ENCODE measurements at places on chromosomes 1 and 21. TPM values are rescaled to one million over a fixed set of nuclear protein-coding genes. Genes with fewer than 3 reads are reported as not detected.

DNA sequence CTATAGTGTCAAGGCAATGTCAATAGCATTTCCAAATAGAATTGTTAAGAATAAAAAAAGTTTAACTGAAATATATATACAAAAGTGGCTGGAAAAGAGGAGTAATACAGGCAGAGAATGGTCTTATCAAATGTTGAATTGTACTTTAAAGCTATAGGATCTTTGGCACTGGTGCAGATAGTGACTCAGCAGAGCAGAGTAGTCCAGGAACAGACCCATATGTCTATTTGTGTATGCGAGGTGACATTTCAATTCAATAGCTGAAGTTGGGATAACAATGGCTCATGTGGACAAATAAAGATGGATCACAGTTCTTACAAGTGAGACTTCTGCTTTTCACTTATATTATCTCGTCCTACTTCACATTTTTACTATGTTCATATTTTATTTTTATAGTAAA lies 543.0 kb upstream of the B3GALT2 start:
- no peak overlapping the region for H3K4me3 ChIP-seq
- no peaks in the 10 kb centered on the region for H3K4me1 ChIP-seq

DNA sequence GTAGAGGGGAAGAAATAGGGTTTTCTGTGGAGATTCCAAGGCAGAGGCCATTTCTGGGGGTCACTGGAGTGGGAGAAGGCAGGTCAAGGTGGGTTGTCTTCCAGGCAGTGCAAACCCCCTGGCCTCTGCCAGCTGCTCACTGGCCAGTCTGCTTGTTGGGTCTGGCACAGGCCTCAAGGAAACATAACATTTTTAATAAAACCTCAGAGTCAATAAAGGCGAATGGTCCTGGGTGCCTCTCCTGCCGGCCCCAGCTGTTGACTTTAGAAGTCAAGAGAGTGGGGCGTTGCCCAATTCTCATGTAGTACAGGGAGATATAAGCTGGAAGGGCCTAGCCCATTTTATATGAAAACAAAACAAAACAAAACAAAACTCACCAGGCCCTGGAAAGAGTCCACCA lies 36.6 kb downstream of the RUNX3 start:
- H3K27me3 ChIP-seq: peaks cover 8% of the 10 kb centered on the region
- no peaks in the 10 kb centered on the region for H3K4me1 ChIP-seq

DNA sequence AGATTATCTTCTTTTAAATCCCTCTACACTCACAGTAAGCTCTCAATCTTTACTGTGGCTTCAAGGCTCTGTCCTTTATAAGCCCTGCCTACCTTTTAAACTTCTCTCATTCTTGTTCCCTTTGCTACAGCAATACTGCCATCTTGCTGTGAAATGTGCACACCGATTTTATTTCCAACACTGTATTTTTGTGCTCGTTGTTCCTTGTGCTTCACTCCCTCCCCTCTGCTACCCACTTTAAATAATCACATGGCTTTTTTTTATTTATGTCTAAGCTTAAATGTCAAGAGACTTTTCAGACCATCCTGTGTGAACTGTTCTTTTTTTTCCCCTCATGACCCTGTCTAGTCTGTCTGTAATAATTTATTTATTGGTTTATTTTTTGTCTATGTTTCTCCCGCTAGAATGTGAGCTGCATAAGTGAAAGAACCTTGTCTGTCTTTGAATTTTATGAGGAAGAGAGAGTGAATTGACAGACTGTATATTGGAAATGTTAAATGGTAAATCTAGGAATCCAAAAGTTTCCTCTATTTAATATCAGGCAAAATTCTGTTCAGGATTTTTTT lies 45.7 kb downstream of the ABCD3 start:
- H3K4me1 ChIP-seq: no peaks in the 10 kb centered on the region
- H3K27ac ChIP-seq: no peak overlapping the region
- H3K4me3 ChIP-seq: no peak overlapping the region
- no peaks in the 10 kb centered on the region for H3K27me3 ChIP-seq
- DNase-seq: no peak

DNA sequence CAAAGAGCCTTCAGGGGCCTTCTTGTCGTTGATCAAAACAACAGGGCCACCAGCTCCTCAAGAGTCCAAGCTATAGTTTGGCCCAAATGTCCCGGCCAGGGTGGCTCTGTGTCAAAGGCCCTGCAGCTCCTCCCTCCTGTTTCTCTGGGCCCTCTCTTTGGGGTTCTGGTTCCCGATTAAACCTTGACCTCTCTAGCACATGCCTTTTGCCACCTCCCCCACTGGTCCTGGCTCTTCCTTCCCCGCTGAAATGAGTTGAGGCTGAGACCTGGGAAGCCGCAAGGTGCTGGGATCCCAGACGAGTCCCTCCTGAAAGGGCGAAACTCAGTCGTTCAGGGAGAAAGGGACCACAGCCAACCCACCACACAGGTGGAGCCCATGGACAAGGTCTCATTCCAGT lies 56.9 kb downstream of the CASZ1 start:
- H3K27me3 ChIP-seq: no peaks in the 10 kb centered on the region
- H3K4me1 ChIP-seq: peaks cover 77% of the 10 kb centered on the region
- H3K4me3 ChIP-seq: no peak overlapping the region
- peak overlapping the region; percentile 15 for H3K27ac ChIP-seq
- DNase-seq: no peak

GRCh38 chr21:42499444-42500112 lies 3.6 kb upstream of the RSPH1 start:
- no peak for DNase-seq
- peaks cover 5% of the 10 kb centered on the region for H3K4me1 ChIP-seq
- no peak overlapping the region for H3K27ac ChIP-seq
- no peaks in the 10 kb centered on the region for H3K27me3 ChIP-seq
- no peak overlapping the region for H3K4me3 ChIP-seq

DNA sequence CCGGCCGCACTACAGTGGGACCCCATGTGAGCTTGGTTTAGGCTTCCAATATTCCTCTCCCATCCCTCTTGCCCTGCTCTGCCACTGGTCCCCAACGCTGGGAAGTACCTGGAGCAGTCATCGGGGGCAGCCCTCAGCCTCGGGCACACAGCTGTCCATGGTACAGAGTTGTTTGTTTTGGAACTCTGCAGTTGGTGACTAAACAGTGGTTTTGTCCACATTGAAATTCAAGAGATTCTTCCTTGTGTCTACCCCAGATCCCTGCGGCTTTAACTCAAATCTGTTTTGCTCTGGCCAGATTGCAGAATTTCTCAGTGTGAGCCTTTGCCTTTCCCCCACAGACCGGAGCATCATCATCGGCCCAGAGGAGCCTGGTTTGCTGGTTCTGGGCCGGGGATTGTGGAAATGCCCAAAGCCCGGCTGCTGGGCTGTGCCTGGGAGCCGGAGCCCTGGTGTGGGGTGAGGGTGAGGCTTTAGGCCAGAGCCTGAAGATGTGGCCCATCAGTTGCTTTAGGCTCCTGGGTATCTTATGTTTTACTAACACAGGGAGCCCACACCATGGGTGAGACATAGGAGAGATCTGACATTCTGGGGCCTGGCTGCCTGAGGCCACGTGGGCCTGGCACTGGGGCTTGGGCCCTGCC lies 93.2 kb downstream of the ARHGEF10L start:
- H3K27ac ChIP-seq: no peak overlapping the region
- no peaks in the 10 kb centered on the region for H3K27me3 ChIP-seq
- no peak for DNase-seq
- H3K4me3 ChIP-seq: no peak overlapping the region
- H3K36me3 ChIP-seq: no peaks in the 10 kb centered on the region

- no peaks in the 10 kb centered on the region for H3K36me3 ChIP-seq
- H3K27me3 ChIP-seq: no peaks in the 10 kb centered on the region
- DNase-seq: no peak
- H3K4me3 ChIP-seq: no peak overlapping the region
- H3K4me1 ChIP-seq: no peaks in the 10 kb centered on the region
- H3K27ac ChIP-seq: no peak overlapping the region
These were observed 64.3 kb upstream of the RAB3GAP2 start for GRCh38 chr1:220336391-220337031.

- peak overlapping the region; percentile 53 for H3K27ac ChIP-seq
- DNase-seq: no peak
- peaks cover 70% of the 10 kb centered on the region for H3K27me3 ChIP-seq
- H3K4me3 ChIP-seq: peak overlapping the region; percentile 71
- H3K36me3 ChIP-seq: no peaks in the 10 kb centered on the region
These were observed 1.7 kb downstream of the SERTAD4 start for GRCh38 chr1:210234329-210234757.

- peaks cover 4% of the 10 kb centered on the region for H3K4me1 ChIP-seq
- no peaks in the 10 kb centered on the region for H3K27me3 ChIP-seq
- no peak overlapping the region for H3K27ac ChIP-seq
- no peak for DNase-seq
- H3K36me3 ChIP-seq: peaks cover 21% of the 10 kb centered on the region
These were observed 12.8 kb downstream of the RHOU start for GRCh38 chr1:228748029-228748428.

- H3K4me1 ChIP-seq: peaks cover 32% of the 10 kb centered on the region
- DNase-seq: no peak
- peak overlapping the region; percentile 53 for H3K27ac ChIP-seq
- H3K27me3 ChIP-seq: no peaks in the 10 kb centered on the region
- no peaks in the 10 kb centered on the region for H3K36me3 ChIP-seq
These were observed 61.5 kb downstream of the TOR3A start for GRCh38 chr1:179143322-179143721.

GRCh38 chr1:200934676-200935245 lies 40.1 kb downstream of the INAVA start:
- no peaks in the 10 kb centered on the region for H3K27me3 ChIP-seq
- H3K27ac ChIP-seq: no peak overlapping the region
- H3K4me3 ChIP-seq: no peak overlapping the region
- H3K4me1 ChIP-seq: no peaks in the 10 kb centered on the region
- DNase-seq: no peak
- H3K36me3 ChIP-seq: no peaks in the 10 kb centered on the region

- H3K4me3 ChIP-seq: no peak overlapping the region
- DNase-seq: peak; percentile 80
- peaks cover 61% of the 10 kb centered on the region for H3K36me3 ChIP-seq
- peaks cover 5% of the 10 kb centered on the region for H3K4me1 ChIP-seq
- H3K27ac ChIP-seq: no peak overlapping the region
- no peaks in the 10 kb centered on the region for H3K27me3 ChIP-seq
These were observed 110.4 kb downstream of the SYT2 start for GRCh38 chr1:202599669-202600431.

DNA sequence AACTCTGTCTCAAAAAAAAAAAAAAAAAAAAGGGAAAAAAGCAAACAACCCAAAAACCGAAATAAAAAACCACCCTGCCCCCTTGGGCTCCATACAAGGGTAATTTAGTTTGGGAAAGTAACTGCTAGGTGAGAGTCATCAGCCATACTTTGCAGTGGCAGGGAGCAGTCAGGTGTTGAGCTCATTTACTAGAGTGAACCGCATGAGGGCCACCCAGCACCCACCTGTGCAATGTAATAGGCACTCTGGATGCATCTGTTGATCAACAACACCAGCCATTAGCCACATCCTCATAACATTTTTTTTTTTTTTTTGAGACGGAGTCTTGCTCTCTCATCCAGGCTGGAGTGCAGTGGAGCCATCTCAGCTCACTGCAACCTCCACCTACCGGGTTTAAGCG lies 9.1 kb downstream of the INAVA start:
- no peak overlapping the region for H3K4me3 ChIP-seq
- H3K27ac ChIP-seq: no peak overlapping the region
- no peaks in the 10 kb centered on the region for H3K36me3 ChIP-seq
- H3K4me1 ChIP-seq: no peaks in the 10 kb centered on the region

DNA sequence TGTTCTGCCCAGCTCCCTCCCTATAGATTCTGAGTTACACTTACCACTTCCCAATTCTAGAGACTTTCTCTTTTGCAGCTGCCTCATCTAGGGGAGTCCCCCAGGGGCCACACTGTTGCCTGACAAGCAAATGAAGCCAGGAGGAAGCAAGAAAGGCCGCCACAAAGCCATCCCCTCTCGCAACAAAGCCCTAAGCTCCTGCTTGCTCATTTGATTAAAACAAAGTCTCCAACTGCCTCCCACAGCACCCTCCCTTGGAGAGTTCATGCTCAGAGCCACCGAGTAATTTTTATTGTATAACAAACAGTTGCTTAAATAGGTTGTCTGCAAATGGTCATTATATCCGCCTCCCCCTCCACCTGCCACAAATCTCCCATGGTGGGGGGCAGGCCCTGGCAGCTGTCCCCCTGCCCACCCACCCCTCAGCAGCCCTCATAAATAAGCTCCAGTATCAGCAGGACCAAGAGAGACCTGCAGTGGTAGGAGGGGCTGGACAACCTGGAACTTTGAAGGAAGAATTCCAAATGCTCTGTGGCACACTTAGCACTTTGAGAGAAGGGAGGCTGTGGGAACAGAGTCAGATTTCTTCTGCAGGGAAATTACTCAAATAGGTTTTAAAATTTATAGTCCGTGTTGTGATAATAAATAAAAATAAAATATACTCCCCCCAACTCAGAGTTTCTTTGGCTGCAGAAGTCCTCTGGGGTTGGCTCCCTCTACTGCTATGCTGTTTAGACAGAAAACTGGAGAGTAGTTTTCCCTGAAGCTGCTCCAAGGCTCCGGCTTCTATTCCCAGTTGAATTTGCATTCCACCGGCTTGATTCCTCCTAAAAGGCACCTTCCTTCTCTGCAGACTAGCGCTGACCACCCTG lies 237.5 kb downstream of the TTLL7 start:
- no peaks in the 10 kb centered on the region for H3K4me1 ChIP-seq
- H3K4me3 ChIP-seq: no peak overlapping the region
- no peak for DNase-seq
- H3K27me3 ChIP-seq: no peaks in the 10 kb centered on the region
- no peaks in the 10 kb centered on the region for H3K36me3 ChIP-seq
- no peak overlapping the region for H3K27ac ChIP-seq

GRCh38 chr1:245418077-245418476 lies 263.3 kb downstream of the KIF26B start:
- no peak for DNase-seq
- no peaks in the 10 kb centered on the region for H3K4me1 ChIP-seq
- H3K27me3 ChIP-seq: no peaks in the 10 kb centered on the region
- H3K4me3 ChIP-seq: no peak overlapping the region
- H3K27ac ChIP-seq: no peak overlapping the region

DNA sequence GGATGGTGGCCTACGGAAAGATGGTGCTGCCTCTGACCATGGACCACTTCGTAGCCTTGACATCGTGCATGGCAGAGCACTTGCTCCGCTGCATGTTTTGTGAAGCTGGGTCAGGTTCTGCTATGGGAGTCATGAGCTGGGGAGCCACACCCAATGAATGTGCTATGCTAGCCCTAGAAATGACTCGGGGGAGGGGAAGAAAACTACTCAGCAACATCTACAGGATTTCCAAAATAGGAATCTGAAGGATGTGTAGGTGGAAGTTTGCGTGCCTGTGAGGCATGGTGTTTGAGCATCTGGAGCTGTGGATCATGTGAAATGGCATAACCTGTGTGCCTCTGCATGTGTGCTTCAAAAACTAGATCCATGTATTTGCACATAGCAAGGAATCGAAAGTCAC lies 247.3 kb downstream of the CACNA1E start:
- no peaks in the 10 kb centered on the region for H3K36me3 ChIP-seq
- no peak overlapping the region for H3K27ac ChIP-seq
- no peak for DNase-seq
- H3K4me1 ChIP-seq: no peaks in the 10 kb centered on the region
- no peak overlapping the region for H3K4me3 ChIP-seq
- no peaks in the 10 kb centered on the region for H3K27me3 ChIP-seq

Gene ZNF648
- total RNA-seq: not detected

Gene UBL4B
- total RNA-seq: not detected

Gene GSTM1
- total RNA-seq: not detected

Gene SHISAL2A
- total RNA-seq: 0.61 TPM

Gene THEM5
- not detected for total RNA-seq

Gene ADCY10
- 0.54 TPM for total RNA-seq

Gene TFF1
- not detected for total RNA-seq

Gene POMGNT1
- total RNA-seq: 73.5 TPM

Gene CRP
- not detected for total RNA-seq

Gene VCAM1
- 8.8 TPM for total RNA-seq

Gene KCNA3
- 0.16 TPM for total RNA-seq

Gene CELA2A
- not detected for total RNA-seq

Gene GPR25
- total RNA-seq: not detected

Gene TMCC2
- 3.4 TPM for total RNA-seq

Gene CFHR2
- total RNA-seq: not detected

Gene ATAD3A
- 33.5 TPM for total RNA-seq

Measured in psoas muscle (tissue), 8 donors.